ENCODE measurements at places on chromosomes 12 and 14.

GRCh38 chr14:81890020-81890419 lies 356.4 kb upstream of the SEL1L start:
- DNase-seq = no peak

- no peak for DNase-seq
Observed at GRCh38 chr12:117202556-117202955, 12.3 kb upstream of the FBXO21 start.

GRCh38 chr14:61504901-61505300 lies 183.5 kb downstream of the PRKCH start:
- no peak for DNase-seq

- no peak for DNase-seq
Observed at GRCh38 chr14:61270714-61271113, 10.4 kb downstream of the TMEM30B start.

- DNase-seq = no peak
Observed at GRCh38 chr12:38691164-38691563, 214.2 kb downstream of the CPNE8 start.

DNA sequence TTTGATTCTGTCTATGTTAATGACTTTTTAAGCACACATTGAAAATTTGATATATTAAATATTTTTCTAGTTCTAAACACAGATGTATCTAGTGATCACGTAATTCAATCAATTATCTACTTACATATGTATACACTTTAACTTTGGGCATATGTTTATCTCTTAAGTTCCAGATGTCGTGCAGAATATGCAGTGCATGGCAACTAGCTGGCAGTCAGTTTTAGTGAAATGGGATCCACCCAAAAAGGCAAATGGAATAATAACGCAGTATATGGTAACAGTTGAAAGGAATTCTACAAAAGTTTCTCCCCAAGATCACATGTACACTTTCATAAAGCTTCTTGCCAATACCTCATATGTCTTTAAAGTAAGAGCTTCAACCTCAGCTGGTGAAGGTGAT lies 105.3 kb downstream of the PTPRQ start:
- DNase-seq = no peak

GRCh38 chr14:75277815-75278421 lies 710 bp upstream of the FOS start:
- no peak for DNase-seq

- DNase-seq = no peak
Observed at GRCh38 chr12:57838594-57839302, 7.8 kb downstream of the CTDSP2 start.

DNA sequence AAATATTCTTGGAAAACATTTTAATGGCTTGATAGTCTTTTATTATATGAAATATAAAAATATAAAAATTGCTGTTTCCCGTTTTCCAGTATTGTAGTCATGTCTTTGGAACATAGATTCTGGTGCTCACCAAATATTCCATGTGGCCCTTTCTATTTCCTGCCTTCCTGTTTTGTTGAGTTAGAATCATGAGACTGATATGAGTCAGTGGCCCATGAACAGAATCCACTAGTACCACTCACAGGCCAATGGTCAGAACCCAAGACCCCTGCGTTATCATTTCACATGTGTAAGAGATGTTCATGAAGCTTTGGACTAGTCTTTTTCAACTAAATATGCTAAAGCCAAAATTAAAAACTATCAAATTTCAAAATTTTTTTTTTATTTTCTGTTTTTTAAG lies 56.9 kb downstream of the BICD1 start:
- DNase-seq = no peak

DNA sequence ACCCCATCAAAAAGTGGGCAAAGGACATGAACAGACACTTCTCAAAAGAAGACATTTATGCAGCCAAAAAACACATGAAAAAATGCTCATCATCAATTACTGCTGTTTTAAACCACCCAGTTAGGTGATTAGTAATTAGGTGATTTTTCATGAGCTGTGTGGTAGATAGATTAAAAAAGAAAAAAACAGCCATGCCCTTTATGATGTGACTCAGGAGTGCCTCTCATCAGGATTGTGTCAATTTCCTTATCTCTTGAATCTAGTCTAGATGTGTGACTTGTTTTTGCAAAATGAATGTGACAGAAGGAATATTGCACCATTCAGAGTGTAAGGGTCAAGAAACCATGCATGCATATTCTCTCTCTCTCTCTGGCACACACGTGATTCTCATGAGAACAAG lies 5.7 kb downstream of the OR10A7 start:
- no peak for DNase-seq

DNA sequence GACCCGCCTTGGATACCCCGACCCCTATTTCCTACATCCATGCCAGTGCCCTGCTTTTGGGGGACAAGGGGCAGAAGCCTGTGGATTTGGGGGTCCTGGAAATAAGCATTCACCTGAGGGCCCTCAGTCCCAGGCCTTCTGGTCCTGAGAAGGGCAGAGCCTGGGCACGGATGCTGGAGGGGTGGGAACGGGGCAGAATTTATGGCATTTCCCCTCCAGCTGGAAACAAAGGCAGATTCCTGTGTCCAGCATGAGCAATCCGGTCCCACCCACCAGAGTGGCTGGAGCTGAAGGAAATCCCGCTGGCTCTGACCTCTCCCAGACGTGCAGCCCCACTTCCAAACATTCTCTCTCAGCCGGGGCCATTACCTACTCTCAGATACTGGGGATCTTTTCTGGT lies 9.3 kb downstream of the ANKRD33 start:
- DNase-seq = no peak

- DNase-seq = no peak
Observed at GRCh38 chr12:64814432-64814831, 10.0 kb upstream of the TBC1D30 start.

DNA sequence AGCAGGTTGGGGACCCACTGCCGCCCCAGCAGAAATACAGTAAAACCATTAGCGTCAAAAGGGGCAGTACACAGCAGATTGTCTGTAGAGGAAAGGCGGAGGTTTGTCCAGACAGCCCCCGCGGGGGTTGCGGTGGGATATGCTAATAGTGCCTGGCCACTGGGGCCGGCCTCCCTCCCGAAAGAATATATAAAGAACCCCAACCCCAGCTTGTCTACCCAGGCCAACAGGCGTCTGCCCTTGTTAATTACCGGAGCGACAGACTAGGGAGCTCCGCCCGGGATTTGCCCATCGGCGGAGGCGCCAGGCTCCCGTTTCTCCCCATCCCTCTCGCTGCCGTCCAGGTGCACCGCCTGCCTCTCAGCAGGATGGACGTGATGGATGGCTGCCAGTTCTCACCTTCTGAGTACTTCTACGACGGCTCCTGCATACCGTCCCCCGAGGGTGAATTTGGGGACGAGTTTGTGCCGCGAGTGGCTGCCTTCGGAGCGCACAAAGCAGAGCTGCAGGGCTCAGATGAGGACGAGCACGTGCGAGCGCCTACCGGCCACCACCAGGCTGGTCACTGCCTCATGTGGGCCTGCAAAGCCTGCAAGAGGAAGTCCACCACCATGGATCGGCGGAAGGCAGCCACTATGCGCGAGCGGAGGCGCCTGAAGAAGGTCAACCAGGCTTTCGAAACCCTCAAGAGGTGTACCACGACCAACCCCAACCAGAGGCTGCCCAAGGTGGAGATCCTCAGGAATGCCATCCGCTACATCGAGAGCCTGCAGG lies at the start of gene MYF5:
TSS of gene MYF5 (plus strand) at position 217 of the 774 bp plus-strand sequence. CDS start at position 369, 152 bp downstream.
- no peak for DNase-seq

DNA sequence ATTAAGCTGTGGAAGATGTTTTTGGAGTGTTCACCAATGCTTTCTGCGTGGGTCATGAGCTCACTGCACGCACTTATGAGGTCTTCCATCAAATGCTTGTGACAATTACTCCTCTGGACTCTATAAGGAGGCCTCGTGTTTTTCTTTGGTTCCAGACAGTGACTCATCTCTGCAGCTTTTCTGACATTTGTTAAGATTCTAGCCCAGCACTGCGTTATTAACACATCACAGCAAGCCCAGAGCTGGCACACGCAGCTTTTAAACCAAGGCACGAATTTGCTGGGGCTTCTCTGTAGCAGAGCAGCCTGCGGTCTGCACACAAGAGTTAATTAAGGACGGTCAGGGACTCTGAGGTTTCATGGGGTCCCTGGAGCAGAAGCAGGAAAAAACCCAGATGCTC lies 16.9 kb downstream of the MEG3 start:
- DNase-seq = no peak

DNA sequence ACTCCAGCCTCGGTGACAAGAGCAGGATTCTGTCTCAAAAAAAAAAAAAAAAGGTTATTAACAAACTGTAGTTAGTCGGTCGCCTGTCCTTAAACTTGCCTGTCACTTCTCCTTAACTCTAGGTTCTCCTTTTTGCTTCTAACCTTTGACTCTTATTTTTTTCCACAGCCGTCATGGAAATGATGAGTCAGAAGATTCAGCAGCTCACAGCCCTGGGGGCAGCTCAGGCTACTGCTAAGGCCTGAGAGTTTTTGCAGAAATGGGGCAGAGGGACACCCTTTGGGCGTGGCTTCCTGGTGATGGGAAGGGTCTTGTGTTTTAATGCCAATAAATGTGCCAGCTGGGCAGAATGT lies 418 bp upstream of the MYG1 start:
- no peak for DNase-seq

DNA sequence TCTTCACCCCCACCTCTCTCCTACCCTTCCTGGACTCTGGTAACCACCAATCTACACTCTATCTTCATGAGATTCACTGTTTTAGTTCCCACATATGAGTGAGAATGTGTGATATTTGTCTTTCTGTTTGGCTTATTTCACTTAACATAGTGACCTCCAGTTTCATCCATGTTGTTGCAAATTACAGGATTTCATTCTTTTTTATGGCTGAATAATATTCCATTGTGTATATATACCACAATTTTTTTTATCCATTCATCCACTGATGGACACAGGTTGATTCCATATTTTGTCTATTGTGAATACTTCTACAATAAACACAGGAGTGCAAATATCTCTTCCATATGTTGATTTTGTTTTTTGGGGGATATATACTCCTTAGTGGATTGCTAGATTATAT lies 140.5 kb downstream of the OTOGL start:
- no peak for DNase-seq

GRCh38 chr14:75794615-75795038 lies 133.6 kb downstream of the TTLL5 start:
- no peak for DNase-seq

DNA sequence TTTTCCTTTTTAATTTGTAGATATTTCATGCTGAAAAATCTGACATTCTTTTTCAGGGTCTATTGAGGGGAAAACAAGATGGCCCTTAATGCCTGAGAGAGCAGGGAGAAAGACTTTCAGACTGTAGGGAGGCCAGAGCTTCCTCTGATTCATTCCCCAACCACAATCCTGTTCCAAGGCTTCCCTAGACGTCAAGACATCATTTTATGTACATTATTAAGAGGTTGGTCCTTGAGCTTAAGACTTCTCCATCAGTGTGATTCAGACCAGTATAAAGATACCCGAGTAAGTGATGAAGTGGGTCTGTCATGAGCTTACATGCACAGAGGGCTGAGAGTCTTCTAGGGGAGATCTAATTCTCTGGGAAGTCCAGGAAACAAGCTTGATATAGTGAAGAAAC lies 57.3 kb downstream of the AVPR1A start:
- DNase-seq = no peak

DNA sequence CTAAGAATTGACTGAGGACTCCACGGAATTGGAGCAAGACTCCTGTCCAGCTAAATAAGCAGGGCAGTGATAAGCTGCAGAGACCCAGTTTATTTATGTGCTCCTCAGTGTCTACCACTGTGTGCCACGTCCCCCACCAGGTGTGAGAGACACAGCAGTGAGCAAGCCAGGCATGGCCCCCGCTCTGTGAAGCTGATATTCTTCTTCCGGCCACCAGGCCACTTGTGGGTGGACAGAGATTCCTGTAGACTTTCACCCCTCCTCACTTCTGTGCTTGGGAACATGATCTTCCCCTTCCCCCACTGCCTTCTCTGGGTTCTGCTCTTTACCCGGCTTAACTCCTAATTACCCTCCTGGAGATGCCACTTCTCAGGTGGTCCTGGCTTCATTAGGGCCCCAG lies 21.3 kb downstream of the BRAP start:
- no peak for DNase-seq

Data from activated T-helper 1 cell treated with anti-CD3 and anti-CD28 coated beads, Interleukin-2, amount 50 U/mL, for 16 hours (primary cell).